ENCODE measurements at places on chromosomes 7 and 10.

- no peak for DNase-seq
Measured at GRCh38 chr7:84390845-84391244, 196.3 kb upstream of the SEMA3A start.

DNA sequence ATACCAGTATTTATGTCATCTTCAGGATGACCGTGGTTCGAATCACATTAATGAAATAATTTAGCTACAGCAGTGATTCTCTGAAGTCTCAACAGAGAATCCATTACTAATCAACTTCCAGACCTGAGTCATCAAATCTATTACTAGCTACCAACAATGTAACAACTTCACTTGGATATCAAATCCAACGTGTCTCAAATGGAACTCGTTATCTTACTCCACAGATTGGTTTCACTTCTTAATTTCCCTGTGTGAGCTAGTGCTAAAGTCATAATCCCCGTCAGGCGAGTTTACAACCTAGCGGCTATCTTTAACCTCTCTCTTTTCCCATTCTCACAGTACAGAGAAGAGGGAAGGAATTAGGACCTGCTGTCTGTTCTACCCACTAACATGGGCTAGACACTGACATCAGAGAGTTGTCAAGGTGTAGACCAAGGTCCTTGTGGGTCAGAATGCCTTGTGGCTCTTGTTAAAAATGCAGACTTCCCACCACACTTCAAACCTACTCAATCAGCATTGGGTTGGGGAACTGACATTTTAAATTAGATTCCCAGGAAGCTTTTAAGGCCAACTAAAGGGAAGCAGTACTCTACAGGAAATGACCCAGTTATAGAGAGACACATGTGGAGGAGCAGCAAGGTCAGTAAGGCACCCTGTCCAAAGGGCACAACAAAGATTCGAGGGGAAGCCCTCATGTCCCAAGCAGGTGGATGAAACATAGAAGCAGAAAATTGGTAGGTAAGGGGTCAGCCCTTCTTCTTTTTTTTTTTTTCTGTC lies 57.3 kb upstream of the GSAP start:
- no peak for DNase-seq

GRCh38 chr7:42123716-42124115 lies 113.3 kb downstream of the GLI3 start:
- no peak for DNase-seq

- peak; percentile 37 for DNase-seq
Measured at GRCh38 chr10:90289037-90289436, 568.8 kb downstream of the HTR7 start.

- no peak for DNase-seq
Measured at GRCh38 chr10:75887992-75888680, 456.7 kb downstream of the LRMDA start.

DNA sequence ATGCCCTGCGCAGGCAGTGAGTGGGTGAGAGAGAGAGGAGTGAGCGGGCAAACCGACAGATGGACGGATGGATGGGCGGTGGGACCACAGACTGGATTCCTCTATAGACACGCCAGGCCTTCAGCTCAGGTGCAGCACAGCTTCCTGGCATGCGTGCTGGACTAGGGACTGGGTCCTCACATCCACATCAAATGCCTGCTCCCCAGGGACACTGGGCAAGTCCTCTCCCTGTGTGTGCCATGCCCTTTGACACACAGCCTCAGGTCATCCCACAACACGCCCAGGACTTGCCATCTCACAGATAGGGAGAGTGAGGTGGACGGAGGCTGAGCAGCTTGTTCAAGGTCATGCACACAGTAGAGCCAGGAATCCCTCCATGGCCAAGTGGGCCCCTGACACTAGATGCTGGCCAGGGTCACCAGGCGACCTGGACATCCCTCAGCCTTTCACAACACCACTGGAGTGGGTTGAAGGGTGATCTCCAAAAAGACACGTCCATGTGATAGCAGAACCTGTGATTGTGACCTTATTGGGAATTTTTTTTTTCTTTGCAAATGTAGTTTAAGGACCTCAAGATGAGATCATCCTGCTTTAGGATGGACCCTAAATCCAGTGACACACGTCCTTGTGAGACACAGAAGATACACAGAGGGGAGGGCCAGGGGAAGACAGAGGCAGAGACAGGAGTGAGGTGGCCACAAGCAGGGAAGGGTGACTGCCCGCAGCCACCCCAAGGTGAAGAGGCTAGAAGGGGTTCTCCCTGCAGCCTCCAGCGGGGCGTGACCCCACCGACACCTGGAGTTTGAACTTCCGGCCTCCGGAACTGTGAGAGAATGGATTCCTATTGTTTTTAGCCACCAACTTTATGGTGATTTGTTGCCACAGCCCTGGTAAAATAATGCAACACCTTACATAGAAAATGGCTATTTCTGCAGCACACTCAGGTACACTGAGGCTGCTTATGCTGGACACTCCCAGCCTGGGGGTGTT lies 155.0 kb upstream of the CHST15 start:
- no peak for DNase-seq

DNA sequence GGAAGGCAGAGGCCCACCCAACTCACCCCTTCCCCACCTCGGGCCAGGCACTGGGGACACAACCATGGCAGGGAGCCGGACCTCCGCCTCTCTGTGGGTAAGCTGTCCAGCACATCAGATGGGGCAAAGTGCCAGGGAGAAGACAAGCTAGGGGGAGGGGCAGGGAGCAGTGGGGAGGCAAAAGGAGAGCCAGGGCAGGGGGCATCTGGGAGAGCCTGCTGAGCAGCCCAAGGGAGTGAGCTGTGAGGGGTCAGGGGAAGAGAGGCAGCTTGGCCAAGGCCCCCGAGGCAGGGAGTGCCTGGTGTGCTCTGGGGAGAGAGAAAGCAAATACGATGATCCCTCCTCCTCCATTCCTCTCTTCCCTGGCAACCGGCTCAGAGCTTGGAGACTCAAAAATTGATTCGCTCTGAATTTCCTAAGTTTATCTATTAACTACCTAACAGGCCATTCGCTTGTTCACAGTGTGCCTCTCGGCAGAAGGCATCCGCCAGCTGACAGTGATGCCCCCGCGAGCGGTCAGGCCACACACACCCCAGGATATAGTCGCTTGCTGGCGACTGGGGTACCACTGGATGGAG lies 4.5 kb downstream of the CAMK2B start:
- DNase-seq: no peak

GRCh38 chr10:17144032-17144431 lies 14.4 kb upstream of the CUBN start:
- no peak for DNase-seq

DNA sequence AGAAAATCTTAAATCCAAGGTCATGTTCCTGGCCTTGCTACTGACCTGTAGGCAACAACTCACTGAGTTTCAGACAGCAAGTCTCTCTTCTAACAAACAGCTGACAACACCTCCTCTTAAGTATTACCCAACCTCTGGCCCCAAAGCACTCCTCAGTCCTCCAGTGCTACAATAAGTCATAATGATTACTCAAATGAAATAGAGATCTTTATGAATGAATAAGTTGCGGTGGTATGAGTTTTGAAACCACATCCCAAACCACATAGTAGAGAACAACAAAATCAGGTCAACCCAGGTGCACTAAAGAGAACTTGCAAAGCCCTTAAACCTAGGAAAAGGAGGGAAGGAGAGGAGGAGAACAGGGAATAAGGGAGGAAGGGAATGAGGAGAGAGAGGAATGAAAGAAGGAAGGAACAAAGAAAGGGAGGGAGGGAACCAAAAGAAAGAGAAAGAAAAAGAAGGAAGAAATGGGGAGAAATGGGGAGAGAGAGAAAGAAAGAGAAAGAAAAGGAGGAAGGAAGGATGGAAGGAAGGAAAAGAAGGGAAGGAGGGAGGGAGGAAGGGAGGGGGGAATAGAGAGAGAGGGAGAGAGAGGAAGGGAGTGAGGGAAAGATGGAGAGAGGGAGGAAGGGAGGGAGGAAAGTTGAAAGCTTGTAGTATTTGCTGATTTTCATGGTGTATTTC lies 142.8 kb upstream of the CALCR start:
- no peak for DNase-seq

DNA sequence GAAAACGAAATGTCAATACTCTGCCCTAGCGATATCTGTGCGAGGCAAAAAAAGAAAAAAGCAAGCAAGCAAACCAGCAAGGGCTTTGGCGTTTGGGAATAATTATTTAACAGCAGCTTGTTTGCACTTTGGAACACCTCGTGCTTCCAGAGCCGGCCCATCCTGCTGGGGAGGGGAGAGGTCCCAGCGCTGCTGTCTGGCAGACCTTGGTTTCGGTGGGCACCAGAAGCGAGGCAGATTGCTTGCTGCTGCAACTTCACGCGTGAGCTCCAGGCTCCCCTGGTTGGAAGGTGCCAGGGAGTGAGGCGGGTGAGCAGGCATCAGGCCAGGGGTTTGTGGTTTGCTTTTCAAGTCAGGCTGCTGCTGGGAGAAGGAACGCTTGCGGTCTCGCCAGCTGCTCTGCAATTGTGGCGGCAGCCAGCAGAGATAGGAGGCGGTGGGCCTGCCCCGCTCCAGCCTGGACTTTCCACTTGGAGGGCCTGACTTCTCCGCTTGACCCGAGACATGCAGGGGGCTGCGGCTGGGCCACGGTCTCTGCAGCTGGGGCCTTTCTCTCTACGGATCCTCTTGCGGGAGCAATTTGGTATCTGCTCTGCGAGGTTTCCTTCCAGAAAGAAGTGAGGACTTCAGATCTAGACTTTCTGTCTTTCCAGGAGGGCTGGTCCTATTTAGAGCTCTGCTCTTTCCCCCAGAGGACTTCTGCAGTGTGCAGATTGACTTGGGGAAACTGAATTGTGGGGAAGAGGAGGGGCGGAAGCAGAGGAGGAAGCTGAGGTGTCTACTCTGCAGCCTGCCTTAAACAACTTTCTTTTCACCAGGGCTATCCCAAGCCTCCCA lies 131.4 kb downstream of the PRPF18 start:
- DNase-seq: peak; percentile 89

- no peak for DNase-seq
Measured at GRCh38 chr7:95601316-95601715, 5.0 kb upstream of the PDK4 start.

GRCh38 chr10:86857128-86857721 lies 100.2 kb downstream of the MMRN2 start:
- DNase-seq: peak; percentile 79

- peak; percentile 29 for DNase-seq
Measured at GRCh38 chr10:57694956-57695608, 572.6 kb downstream of the IPMK start.

DNA sequence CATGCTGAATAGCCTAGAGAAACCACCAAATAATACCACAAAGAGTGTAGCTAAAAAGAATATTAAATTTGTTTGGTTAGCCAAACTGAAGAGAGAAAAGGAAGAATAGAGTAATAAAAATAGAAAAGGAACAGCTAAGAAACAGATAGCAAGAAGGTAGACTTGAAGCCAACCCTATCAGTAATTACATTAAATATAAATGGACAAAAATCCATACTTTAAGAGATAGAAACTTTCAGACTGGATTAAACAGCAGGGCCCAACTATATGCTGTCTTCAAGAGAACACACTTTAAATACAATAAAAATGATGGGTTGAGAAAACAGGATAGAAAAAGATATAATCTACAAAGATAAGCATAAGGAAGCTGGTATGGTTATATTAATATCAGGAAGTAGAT lies 31.2 kb downstream of the IL2RA start:
- DNase-seq: no peak

- DNase-seq: peak; percentile 57
Measured at GRCh38 chr7:80876894-80877414, 41.9 kb downstream of the SEMA3C start.

DNA sequence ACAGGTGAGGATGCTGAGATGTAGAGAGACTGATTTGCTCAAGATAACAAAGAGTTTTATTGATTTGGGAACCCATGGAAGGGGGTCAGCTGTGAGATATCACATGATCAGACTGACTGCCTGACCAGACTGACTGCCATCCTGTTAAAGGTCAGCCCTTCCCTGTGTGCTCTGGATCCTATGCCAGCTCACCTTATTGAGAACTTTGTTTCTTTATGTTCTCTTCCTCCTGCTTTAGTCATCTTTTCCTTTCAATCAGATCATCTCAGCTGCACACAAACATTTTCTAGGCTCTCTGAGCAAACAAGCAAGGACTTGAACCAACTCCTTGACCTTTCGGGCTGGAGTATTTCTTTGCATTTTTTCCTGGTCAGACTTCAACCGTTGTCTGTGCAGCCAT lies 50.0 kb upstream of the MTPN start:
- DNase-seq: no peak

DNA sequence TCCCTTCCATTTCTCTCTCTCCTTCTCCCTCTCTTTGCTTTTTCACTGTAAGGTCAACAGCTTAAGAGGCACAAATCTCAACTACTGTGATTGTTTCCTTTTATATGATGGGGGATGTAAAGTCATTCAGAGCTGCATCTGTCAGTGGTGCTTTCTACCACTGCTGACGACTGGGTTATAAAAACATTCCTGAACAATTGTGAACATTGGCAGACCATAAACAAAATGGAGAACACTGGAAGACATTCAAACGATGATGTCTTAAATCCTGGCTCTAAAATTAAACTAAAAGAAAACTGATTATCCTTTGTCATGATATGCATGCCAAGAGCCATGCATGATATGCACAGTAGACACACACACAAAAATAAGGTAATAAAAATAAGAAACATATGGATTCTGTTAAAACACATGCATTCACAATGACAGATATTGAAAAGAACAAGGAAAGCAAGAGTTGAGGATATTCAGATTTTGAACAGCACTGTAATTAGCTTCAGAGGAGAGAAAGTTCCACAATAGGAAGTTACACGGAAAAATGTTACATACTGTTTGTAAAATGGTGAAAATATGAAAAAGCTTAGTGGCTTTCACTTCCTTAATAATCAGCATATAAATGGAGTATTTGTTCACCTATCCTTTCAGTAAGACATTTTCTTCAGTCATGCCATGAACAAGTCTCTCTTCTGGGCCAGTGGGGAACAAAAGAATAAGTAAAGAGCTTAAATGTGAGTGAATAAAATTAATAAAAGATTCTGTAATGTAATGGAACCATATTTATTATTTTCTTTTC lies 89.2 kb downstream of the RNLS start:
- DNase-seq: peak; percentile 71

GRCh38 chr7:23476286-23477156 lies 6.2 kb upstream of the IGF2BP3 start:
- DNase-seq: no peak

GRCh38 chr7:66837007-66837406 lies 84.0 kb upstream of the TMEM248 start:
- DNase-seq: no peak

DNA sequence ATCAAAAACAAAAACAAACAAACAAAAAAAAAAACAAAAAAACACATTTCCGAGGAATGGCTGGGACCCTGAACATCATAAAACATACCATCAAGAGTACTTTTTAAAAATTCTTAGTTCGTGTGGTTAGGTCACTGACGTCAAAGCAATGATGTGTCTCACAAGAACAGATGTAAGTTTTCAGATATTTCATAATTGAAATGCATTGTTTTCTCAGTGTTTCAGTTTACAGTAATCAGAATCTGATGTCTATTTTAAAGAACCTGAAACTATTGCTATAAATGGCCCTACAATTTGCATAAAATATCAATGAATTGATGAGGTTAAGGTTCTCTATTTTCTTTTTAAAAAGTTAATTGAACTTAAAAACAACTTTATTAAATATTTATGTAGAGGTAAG lies 103.7 kb upstream of the HGF start:
- DNase-seq: peak; percentile 14
